ENCODE measurements at places on chromosomes 3 and 15. TPM values are rescaled to one million over a fixed set of nuclear protein-coding genes. Genes with fewer than 3 reads are reported as not detected.

GRCh38 chr15:63881431-63881830, 47.7 kb upstream of the HERC1 start:
- DNase-seq = no peak
- H3K27me3 ChIP-seq = no peaks in the 10 kb centered on the region
- H3K27ac ChIP-seq = no peak overlapping the region
- H3K36me3 ChIP-seq = no peaks in the 10 kb centered on the region
- no peak overlapping the region for H3K4me3 ChIP-seq

- peaks cover 5% of the 10 kb centered on the region for H3K4me1 ChIP-seq
- DNase-seq = no peak
- H3K36me3 ChIP-seq = no peaks in the 10 kb centered on the region
- H3K4me3 ChIP-seq = no peak overlapping the region
- no peak overlapping the region for H3K27ac ChIP-seq
- no peaks in the 10 kb centered on the region for H3K27me3 ChIP-seq
Observed at GRCh38 chr15:66858423-66859207, 156.6 kb downstream of the SMAD6 start.

- H3K36me3 ChIP-seq = no peaks in the 10 kb centered on the region
- no peaks in the 10 kb centered on the region for H3K4me1 ChIP-seq
- DNase-seq = no peak
- H3K4me3 ChIP-seq = no peak overlapping the region
- H3K27me3 ChIP-seq = no peaks in the 10 kb centered on the region
Observed at GRCh38 chr3:27171113-27171512, 198.1 kb downstream of the NEK10 start.

Gene GOLGA8M
- 2.9 TPM for total RNA-seq

DNA sequence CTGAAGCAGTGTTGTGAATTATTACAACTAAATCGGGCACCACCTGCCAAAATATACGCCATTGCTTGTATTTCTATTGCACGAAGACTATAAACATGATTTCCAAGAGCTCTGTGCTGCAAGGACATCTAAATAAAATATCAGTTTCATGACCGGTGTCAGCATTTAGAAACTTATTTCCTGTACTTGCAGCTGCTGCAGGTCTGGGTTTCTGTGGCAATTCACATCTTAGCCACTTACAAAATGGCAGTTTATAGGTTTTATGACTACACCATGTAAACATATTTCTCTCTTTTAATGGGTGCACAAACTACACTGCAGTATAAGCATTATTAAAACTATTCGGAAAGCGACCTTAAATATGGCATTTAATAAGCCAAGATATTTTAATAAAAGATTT, 359.4 kb downstream of the VPS13C start:
- no peak overlapping the region for H3K27ac ChIP-seq
- H3K4me1 ChIP-seq = no peaks in the 10 kb centered on the region
- H3K27me3 ChIP-seq = peaks cover 2% of the 10 kb centered on the region
- H3K4me3 ChIP-seq = no peak overlapping the region
- DNase-seq = no peak

DNA sequence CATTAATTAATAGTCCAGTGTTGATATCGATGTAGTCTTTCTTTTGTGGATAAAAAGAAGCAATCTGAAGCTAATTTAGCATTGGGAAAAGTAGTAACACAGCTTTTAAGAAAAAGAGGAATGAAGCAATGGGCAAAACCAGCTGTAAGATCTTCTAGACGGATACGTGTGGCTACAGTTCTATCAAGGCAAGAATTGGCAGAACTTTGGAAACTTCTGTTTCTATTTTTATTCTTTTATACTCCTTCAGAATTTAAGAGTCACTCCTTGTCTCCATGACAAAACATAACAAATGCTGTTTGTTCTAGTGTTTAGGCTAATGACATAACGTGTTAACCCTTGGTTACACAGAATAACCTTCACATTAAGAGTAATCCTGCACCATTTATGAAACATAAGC, 289.2 kb downstream of the ROBO2 start:
- no peaks in the 10 kb centered on the region for H3K4me1 ChIP-seq
- no peaks in the 10 kb centered on the region for H3K27me3 ChIP-seq
- peak overlapping the region; percentile 68 for H3K27ac ChIP-seq
- no peak for DNase-seq

DNA sequence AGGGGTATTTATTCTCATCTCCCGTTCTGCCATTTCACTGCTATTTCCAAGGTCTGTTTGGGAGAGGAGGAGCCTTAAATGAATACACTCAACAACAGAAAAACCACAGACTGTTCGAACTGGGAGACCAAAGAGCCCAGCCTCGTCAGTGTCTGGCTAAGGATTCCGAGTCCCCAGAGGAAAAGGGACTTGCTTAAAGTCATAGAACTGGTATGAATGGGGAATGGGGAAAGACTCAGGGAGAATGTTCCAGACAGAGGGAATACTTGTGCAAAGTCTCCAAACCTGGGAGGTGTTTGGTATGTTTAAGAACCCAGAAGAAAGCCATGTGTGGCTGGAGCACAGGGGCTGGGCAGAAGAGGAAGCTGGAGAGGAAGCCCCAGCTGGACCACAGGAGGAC, 46.9 kb downstream of the FAM43A start:
- no peaks in the 10 kb centered on the region for H3K4me1 ChIP-seq
- no peaks in the 10 kb centered on the region for H3K36me3 ChIP-seq
- no peak for DNase-seq
- H3K27ac ChIP-seq = no peak overlapping the region

Gene UBE2E2
- 50.8 TPM for total RNA-seq

DNA sequence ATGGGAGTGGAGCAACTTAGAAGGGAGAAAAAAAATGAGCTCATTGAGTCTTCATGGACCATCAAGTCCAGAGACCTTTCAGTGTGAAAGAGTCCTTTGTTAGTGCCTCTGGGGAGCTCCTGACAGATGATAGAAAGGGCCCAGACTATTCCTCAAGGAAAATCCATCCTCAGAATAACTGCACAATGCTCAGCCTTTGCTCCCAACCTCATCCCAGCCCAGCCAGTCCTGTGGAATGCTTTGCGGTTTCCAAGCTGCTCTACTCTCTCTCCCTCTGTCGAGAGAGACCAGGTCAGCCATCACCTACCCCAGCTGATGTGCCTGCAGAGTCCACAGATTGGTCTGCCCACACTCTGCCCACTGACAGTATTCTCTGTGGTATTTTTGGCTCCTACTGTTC, 406.2 kb downstream of the MFSD1 start:
- H3K27me3 ChIP-seq = no peaks in the 10 kb centered on the region
- no peaks in the 10 kb centered on the region for H3K4me1 ChIP-seq
- H3K36me3 ChIP-seq = no peaks in the 10 kb centered on the region
- DNase-seq = no peak
- no peak overlapping the region for H3K27ac ChIP-seq

GRCh38 chr15:87672309-87673288, 583.9 kb downstream of the NTRK3 start:
- H3K27ac ChIP-seq = no peak overlapping the region
- H3K27me3 ChIP-seq = no peaks in the 10 kb centered on the region
- no peak overlapping the region for H3K4me3 ChIP-seq
- no peaks in the 10 kb centered on the region for H3K4me1 ChIP-seq

- H3K27ac ChIP-seq = no peak overlapping the region
- no peak for DNase-seq
- H3K36me3 ChIP-seq = no peaks in the 10 kb centered on the region
- H3K4me1 ChIP-seq = no peaks in the 10 kb centered on the region
- H3K4me3 ChIP-seq = no peak overlapping the region
- H3K27me3 ChIP-seq = no peaks in the 10 kb centered on the region
Observed at GRCh38 chr15:96230526-96231181, 99.8 kb upstream of the NR2F2 start.

DNA sequence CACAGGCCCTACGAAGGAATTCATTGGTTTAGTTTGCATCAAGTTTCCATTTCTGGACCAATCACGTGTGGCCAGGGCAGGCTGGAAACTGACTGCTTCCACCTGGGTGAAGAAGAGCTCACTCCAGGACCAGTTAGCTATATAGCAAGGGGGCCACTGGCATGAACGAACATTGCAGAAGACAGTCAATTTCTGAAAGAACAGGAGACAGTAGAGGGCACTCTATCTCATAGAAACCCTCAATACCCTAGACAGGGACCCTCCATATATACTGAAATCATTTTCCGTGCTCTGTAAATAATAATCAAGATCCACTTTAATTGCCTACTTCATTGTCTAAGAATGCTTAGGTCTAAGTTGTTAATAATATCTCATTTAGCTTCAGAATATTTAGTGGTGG, 215.6 kb downstream of the CADPS start:
- H3K4me3 ChIP-seq = no peak overlapping the region
- H3K27me3 ChIP-seq = no peaks in the 10 kb centered on the region
- H3K4me1 ChIP-seq = no peaks in the 10 kb centered on the region
- no peak for DNase-seq
- no peaks in the 10 kb centered on the region for H3K36me3 ChIP-seq
- H3K27ac ChIP-seq = no peak overlapping the region

DNA sequence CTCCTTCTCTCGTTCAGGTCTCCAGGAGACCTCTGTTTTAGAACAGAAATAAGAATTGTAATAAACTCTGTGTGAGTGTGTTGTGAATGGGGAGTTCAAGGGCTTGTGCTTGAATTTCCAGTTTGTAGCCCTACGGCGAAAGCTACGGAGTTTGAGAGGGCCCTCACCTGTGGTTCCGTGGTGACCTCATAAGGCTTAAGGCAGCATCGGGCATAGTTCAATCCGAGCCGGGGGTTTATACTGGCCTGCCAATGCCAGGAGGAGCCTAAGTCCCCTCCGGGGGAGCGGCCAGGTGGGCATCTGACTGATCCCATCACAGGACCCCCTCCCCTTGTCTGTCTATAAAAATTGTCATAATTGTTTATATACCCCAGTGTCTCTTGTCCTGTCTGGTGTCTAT, 43.7 kb downstream of the ZBTB11 start:
- H3K27me3 ChIP-seq = no peaks in the 10 kb centered on the region
- DNase-seq = no peak
- H3K36me3 ChIP-seq = no peaks in the 10 kb centered on the region
- no peak overlapping the region for H3K27ac ChIP-seq

GRCh38 chr15:74857082-74857655, 14.2 kb upstream of the ULK3 start:
- H3K4me1 ChIP-seq = peaks cover 39% of the 10 kb centered on the region
- no peak overlapping the region for H3K4me3 ChIP-seq
- no peak for DNase-seq
- no peaks in the 10 kb centered on the region for H3K27me3 ChIP-seq
- H3K27ac ChIP-seq = no peak overlapping the region
- H3K36me3 ChIP-seq = peaks cover 49% of the 10 kb centered on the region

DNA sequence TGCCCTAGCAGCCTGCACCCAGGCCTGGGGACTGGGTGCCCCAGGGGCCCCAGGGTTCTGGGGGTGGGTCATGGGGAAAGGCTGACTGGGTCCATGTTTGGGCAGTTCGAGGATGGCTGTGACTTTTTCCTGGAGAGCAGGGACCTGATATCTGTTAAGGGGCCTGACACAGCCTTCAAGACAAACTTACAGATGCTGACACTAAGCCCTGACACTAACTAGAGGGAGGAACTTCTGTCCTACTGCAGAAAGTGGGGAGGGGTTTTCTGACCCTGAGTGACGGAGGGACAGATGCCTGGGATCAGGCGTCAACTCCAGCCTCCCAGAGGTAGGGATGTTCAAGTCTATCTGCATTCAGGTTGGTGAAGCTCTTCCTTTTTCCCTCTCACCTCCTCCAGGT, 45.0 kb upstream of the SLC6A11 start:
- no peaks in the 10 kb centered on the region for H3K36me3 ChIP-seq
- H3K27me3 ChIP-seq = peaks cover 18% of the 10 kb centered on the region
- no peak for DNase-seq
- no peak overlapping the region for H3K4me3 ChIP-seq
- H3K27ac ChIP-seq = no peak overlapping the region

Gene IDH2
- total RNA-seq = 46.7 TPM

DNA sequence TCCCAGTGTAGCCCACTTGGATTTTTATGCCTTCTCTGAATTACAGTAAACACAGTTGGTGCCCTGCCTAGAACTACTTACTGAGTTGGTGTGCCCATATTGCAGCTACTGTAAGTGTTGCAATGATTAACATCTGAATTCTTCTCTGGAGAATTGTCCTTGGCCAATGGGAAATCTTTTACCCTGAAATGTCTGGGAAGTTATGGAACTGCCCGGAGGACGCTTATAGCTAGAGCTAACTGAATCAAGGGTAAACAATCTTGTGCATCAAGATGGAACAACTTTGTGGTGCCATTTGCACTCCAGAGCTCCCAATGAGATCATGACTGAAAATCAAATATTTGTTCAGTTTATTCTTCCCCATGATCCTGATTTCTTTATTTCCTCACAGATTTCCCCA, 246.7 kb upstream of the CBLB start:
- H3K27ac ChIP-seq = no peak overlapping the region
- no peaks in the 10 kb centered on the region for H3K27me3 ChIP-seq
- H3K4me3 ChIP-seq = no peak overlapping the region
- no peaks in the 10 kb centered on the region for H3K36me3 ChIP-seq

DNA sequence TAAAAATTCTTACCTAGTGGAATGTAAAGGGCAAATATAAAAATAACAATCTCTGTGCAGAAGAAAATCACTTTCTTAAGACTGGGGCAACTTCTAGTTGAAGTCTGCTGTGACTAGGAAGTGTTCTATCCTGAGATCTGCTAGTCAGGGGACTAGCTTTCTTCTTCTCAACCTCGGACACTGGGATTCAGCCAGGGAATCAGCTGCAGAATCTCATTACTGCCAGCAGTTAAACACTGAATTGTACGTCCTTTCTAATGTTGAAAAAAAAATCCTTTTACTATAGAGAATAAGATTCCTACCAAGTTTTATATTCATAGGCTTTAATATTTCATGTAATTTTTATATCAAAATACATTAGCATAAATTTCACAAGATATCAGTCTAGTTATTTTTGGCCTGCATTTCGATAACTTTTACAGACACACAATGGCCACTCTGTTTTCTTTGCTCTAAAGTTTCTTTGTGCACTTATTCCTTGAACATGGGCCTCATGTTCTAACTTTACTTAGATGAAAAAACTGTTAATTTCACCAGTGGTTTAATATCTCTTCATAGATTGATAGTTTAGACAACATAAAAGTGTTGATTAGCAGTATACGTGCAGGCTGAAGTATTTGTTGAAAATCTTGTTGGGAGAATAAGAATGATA, 2.6 kb upstream of the NEO1 start:
- H3K27ac ChIP-seq = no peak overlapping the region
- no peak for DNase-seq
- H3K27me3 ChIP-seq = no peaks in the 10 kb centered on the region
- H3K4me3 ChIP-seq = no peak overlapping the region
- H3K4me1 ChIP-seq = peaks cover 26% of the 10 kb centered on the region
- no peaks in the 10 kb centered on the region for H3K36me3 ChIP-seq

DNA sequence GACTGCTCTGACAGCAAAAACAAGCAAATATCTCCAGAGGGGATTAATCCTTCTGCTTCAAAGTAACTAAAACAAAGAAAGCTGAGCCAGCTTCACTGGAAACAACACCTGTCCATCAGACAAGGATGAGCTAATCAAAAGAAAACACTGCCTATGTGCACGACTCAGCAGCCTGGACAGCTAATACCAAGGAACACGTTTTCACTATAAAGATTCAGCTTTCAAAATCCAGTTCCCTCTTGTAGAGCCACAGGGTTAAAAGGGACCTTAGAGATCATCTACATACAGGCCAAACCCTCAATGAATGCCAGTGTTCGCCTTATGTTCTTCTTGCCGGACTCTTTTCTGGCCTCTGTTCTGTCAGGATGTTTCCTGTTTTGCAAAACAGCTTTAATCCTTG, 6.9 kb downstream of the TUSC7 start:
- no peak overlapping the region for H3K4me3 ChIP-seq

- no peak for DNase-seq
- H3K4me1 ChIP-seq = no peaks in the 10 kb centered on the region
- H3K27ac ChIP-seq = no peak overlapping the region
- no peak overlapping the region for H3K4me3 ChIP-seq
- H3K27me3 ChIP-seq = no peaks in the 10 kb centered on the region
Observed at GRCh38 chr15:88725305-88726210, 77.7 kb upstream of the ACAN start.

Gene IL17RB
- 18.4 TPM for total RNA-seq

Data from lower lobe of right lung (tissue), 2 donors.